Activated CD4-positive, alpha-beta memory T cell treated with anti-CD3 and anti-CD28 coated beads for 36 hours (primary cell): ENCODE measurements at places on chromosomes 2 and 18. TPM values are rescaled to one million over a fixed set of nuclear protein-coding genes. Genes with fewer than 3 reads are reported as not detected.

The SAG gene
- total RNA-seq: 0.27 TPM

The SPATA3 gene
- total RNA-seq: 0.53 TPM

DNA sequence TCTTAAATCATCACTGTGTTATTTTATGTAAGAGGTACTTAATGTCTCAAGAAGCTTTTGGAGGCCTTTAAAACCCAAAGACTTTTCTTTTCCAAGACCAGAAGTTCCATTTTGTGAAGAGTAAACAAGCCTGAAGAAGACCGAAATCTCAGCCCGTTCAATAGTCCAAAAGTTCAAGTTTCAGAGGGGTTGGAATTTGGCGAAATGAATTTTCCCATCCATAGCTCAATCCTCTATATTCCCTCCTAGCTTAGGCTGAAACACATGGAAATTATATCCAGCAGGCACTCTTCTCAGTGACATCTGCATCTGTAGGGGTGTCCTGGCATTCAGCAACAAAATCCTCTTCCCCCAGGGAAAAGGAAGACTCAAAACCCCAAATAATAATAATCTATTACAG is 344.6 kb downstream of the ARHGAP15 start:
- no peak overlapping the region for H3K4me3 ChIP-seq
- H3K27me3 ChIP-seq: no peaks in the 10 kb centered on the region
- peaks cover 53% of the 10 kb centered on the region for H3K4me1 ChIP-seq
- H3K27ac ChIP-seq: no peak overlapping the region

GRCh38 chr18:47898055-47898454 is 32.4 kb downstream of the SMAD2 start:
- no peaks in the 10 kb centered on the region for H3K27me3 ChIP-seq
- H3K36me3 ChIP-seq: peaks cover 56% of the 10 kb centered on the region
- H3K4me1 ChIP-seq: peaks cover 88% of the 10 kb centered on the region

DNA sequence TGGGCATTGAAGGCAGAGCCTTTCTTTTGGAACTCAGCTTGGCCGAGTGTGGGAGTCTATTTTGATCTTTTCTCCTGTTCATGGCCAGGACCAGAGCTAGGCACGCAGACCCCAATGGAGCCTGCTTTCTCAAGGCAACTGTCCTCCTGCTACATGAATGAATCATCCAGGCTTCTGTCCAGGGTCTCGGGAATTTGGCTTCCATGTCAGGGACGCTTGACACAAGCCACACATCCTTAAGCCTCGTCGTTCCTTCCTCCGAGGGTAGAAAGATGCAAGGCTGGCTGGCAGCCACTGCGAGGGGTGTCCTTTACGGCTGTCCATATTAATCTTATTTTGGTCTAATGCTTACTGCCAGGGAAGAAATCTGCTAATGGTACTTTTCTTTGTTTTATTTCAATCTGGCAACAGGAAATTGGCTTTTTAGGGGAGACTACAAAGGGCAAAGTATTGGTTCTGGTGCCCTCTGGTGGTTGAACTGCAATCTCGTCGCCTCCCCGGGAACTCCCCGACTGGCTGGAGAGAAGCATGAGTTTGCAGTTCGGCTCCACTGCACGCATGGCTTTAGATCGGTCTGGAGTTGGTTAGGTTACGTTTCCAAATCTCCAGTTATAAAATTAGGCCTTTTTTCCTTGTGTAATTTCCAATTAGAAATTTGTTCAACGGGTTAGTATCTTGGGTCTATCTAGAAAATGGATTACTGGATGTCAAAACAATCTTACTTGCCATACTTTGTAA is 135.2 kb downstream of the ALPK2 start:
- peaks cover 6% of the 10 kb centered on the region for H3K4me1 ChIP-seq
- H3K4me3 ChIP-seq: no peak overlapping the region
- DNase-seq: peak; percentile 85
- peaks cover 30% of the 10 kb centered on the region for H3K27me3 ChIP-seq
- H3K27ac ChIP-seq: peak overlapping the region; percentile 11

DNA sequence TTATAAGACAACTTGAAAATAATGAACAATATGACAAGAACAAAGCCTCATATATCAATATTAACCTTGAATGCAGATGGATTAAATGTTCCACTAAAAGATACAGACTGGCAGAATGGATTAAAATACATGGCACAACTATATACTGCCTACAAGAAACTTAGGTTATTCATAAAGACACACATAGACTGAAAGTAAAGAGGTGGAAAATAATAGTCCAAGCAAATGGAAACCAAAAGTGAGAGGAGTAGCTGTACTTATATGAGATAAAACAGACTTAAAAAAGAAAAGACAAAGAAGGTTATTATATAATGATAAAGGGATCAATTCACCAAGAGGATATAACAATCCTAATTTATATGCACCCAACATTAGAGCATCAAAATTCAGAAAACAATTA is 18.2 kb downstream of the LMAN1 start:
- H3K27me3 ChIP-seq: no peaks in the 10 kb centered on the region
- H3K27ac ChIP-seq: no peak overlapping the region
- H3K4me1 ChIP-seq: peaks cover 46% of the 10 kb centered on the region
- H3K36me3 ChIP-seq: peaks cover 90% of the 10 kb centered on the region
- H3K4me3 ChIP-seq: no peak overlapping the region

DNA sequence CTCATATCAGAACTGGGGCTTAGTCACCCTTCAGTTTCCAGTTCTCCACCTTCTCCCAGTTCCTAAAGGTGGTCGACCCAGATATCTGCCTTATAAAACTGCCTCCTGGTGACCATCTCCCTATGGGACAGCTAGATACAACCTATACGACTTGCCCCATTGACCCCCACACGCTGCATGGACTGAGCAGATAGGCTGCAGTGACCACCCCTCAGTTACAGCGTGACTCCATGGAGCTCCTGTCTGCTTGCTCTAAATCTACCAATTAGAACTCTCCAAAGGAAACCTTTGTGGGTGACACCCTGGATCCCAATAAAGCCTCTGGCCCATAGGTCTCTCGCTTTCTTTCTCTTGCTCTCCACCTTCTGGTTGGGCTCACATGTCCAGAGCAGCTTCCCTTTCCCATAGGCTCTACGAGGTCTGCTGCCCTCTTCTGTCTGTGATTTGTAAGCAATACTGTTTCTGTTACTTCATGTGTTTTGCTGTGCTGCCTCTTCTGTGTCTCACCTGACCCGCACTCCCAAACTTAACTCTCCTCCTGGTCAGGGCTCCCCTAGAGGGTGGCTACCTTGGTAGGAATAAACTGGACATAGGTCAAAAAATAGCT is 971.3 kb upstream of the FAM98A start:
- no peak overlapping the region for H3K27ac ChIP-seq
- no peak overlapping the region for H3K4me3 ChIP-seq
- DNase-seq: no peak
- H3K27me3 ChIP-seq: no peaks in the 10 kb centered on the region
- H3K4me1 ChIP-seq: no peaks in the 10 kb centered on the region

- no peak overlapping the region for H3K4me3 ChIP-seq
- DNase-seq: no peak
- H3K27me3 ChIP-seq: peaks cover 12% of the 10 kb centered on the region
Measured at GRCh38 chr18:37398248-37398920, 167.2 kb downstream of the CELF4 start.

DNA sequence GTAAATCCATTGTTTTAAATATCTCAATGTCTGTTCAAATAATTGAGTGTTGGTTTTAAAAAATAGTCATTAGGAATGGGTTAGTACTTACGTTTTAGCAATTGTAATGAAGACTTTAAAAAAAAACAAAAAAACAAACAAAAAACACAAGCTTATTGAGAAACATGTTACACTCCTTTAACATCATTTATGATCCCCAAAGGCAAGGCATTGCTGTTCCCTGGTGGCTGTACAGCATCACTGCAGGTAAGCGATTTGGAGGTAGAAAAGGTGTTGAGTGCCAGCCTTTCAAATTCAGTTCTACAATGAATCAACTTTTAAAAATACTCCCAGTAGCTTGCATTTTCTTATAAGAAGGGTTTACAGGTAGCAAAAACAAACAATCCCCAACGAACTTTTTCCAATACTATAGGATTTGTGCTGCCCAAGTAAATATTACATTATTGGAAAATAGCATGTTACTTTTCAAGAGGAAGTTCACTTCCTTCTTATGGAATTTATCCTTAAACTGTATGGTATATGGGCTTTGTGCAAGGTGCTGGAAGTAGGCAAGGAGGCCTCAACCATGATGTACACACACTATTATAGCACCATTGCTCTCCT is 27.5 kb downstream of the CNRIP1 start:
- H3K27me3 ChIP-seq: peaks cover 5% of the 10 kb centered on the region
- no peaks in the 10 kb centered on the region for H3K36me3 ChIP-seq
- no peak overlapping the region for H3K4me3 ChIP-seq

DNA sequence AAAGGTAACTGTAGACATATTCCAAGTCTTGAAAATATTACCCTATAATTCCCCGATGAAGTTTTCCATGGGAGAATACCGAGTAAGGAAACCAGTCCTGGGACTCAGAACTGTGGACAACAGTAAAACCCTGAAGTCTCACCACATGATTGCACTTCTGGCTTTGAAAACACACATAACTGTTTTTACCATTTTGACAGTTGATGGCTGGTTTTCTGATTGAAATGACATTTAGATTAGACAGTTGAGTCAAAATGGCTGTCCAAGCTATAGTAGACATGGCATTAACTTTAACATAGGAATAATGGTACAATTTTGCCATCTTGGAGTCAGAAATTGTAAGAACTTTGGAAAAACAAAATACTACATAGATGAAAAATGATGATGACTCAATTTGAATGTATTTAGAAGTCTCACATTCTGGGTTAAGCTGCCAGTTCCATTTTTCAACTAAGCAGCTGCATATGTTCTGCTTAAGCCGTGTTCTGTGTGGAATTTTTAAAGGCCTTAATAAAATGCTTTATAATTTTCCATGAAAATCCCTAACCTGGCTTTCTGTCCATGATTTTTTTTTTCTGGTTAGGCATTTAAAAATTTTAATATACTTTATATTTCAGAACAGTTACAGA is 38.3 kb upstream of the WIPF1 start:
- peaks cover 47% of the 10 kb centered on the region for H3K4me1 ChIP-seq
- H3K4me3 ChIP-seq: no peak overlapping the region
- peak overlapping the region; percentile 95 for H3K27ac ChIP-seq

DNA sequence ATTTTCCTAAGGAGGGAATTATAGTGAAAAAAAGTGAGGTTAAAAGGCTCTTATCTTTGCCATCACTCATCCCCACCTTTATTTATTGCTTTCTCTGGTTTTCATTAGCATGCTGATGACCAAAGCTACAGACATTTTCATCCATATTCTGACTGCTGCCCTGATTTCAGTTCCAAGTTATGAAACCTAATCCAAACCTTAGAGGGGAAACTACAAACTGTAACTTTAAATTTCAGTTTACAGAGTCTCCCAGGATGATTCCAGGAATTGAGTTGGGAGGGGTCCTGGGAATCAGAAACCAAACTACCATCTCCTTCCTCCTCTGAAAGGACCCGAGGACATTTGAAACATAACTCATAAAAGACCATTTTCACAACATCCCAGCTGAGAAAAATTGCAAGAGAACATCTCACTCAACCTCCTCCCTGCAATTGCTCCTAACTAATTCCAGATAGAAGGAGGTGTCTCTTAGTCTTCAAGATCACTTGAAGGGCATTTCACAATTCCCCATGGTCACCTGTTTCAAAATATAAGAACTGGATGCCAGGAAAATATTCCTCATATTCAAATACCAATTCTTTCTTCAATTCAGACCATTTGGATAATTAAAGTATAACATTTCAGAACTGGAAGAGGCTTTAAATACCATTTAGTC is 520.6 kb downstream of the TNS1 start:
- H3K36me3 ChIP-seq: no peaks in the 10 kb centered on the region
- no peak for DNase-seq
- H3K4me3 ChIP-seq: no peak overlapping the region
- H3K27ac ChIP-seq: no peak overlapping the region
- no peaks in the 10 kb centered on the region for H3K27me3 ChIP-seq

- no peak for DNase-seq
- H3K4me3 ChIP-seq: no peak overlapping the region
- peaks cover 11% of the 10 kb centered on the region for H3K36me3 ChIP-seq
- H3K27ac ChIP-seq: no peak overlapping the region
Measured at GRCh38 chr2:28608500-28609424, 112.9 kb downstream of the PLB1 start.

The SLC19A3 gene
- total RNA-seq: not detected

The MALT1 gene
- total RNA-seq: 42.5 TPM

DNA sequence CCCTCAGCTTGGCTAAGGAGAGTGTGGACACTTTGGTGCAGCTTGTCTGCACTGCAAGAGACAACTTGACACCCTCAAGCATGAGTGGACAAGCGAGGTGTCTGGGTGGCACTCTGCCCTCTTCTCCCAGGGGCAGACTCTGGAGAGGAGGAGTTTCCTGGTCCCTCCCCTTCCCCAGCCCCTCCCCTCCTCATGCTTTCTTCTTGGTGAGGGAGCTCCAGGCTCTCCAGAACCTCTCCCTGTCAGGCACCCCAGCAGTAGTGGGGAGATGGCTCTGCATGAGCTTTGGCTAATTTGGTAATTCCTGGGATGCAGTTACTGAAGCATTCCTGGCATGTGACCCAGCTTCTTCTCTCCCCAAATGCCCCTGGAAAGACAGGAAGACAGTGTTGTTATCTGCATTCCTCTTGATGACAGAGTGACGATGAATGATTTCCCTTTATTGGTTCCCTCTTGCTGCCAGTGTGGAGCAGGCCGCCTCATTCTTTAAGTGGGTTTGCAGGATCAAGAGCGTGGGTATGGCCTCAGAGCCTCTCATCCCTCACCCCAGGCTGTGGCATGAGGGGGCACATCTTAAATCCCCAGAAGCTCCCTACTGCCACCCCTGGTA is 89.2 kb downstream of the STPG4 start:
- H3K36me3 ChIP-seq: peaks cover 12% of the 10 kb centered on the region
- H3K27me3 ChIP-seq: no peaks in the 10 kb centered on the region
- no peak for DNase-seq
- H3K4me3 ChIP-seq: no peak overlapping the region

The CHRNA1 gene
- total RNA-seq: not detected

The HOXD9 gene
- total RNA-seq: not detected

DNA sequence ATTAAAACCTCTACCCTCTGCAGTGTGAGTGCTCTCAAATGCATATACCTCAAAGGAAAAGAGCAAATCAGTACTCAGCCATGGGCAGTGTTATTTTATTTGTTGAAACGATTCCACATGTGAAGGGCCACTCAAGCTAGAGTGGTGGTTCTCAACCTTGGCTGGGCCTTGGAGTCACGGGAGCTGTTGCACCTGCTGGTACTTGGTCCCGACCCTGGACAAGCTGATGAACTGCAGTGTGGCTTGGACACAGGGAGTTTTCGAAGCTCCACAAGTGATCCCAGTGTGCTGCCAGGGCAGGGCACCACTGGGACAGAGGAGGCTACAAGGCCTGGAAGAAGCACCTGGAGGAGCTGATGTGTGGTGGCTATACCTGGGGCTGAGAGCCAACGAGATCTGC is 19.7 kb downstream of the GNLY start:
- H3K4me3 ChIP-seq: no peak overlapping the region
- no peak for DNase-seq
- H3K27ac ChIP-seq: no peak overlapping the region
- no peaks in the 10 kb centered on the region for H3K4me1 ChIP-seq

- H3K4me3 ChIP-seq: peak overlapping the region; percentile 78
- H3K27ac ChIP-seq: peak overlapping the region; percentile 98
- peaks cover 10% of the 10 kb centered on the region for H3K36me3 ChIP-seq
- peak; percentile 62 for DNase-seq
- H3K4me1 ChIP-seq: peaks cover 94% of the 10 kb centered on the region
Measured at GRCh38 chr18:63161032-63161760, 158.4 kb downstream of the BCL2 start.
